ENCODE measurements at places on chromosomes 6 and 20.

GRCh38 chr6:10901770-10902169 lies 14.9 kb downstream of the SYCP2L start:
- no peak for DNase-seq

DNA sequence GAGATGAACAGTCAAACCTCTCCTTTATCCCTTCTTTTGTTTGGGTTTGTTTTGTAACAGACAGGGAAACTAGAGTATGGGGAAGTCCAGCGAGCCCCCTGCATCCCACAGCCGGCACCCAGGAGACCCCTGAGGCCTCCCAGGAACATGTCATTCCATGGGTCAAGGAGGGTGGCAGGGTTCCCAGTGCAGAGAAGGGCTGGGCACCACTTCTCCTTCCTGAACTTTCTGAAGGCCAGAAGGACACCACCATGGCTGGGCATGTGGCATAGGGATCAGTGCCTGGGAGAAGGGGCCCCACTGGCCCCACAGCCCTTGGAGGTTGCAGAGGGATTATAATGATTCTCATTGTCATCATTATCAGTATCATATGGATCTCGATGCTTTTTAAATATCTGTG lies 13.9 kb upstream of the CST7 start:
- DNase-seq, result no peak

- no peak for DNase-seq
These were observed 179.3 kb downstream of the CARMIL1 start for GRCh38 chr6:25458485-25458884.

DNA sequence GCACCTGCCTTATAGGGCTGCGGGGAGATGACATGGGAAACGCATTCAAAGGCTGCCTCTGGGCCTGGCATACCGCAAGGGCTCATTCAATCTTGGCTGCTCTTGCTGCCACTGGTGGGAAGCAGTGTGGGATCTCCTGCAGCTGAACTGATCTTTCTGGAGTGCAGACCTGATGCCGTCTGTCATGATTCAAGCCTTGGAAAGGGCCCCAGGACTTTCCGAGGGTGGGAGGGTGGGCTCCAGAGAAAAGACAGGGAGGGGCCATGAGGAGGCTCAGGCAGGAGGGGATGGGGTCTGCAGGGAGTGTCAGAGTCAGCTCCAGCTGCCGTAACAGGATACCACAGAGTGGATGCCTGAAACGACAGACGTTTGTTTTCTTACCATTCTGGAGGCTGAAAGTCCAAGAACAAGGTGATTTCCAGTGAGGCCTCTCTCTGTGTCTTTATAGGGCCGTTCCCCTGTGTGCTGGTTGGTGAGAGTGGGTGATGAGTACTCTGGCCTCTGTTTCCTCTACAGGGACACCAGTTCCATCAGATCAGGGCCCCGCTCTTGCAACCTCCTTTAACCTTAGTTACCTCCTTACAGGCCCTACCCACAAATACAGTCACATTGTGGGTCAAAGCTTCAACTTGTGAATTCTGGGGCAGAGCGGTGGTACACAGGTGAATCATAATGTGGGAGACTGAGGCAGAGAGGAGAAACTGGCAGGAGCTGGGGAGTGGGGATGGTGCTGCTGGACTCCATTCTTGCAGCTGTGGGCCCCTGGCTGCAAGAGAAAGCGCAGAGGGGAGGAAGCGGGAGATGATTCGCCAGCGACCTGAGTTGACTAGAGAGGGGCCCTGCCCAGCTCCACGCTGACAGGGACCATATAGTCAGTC lies 148.4 kb downstream of the SYCP2 start:
- DNase-seq, result no peak

GRCh38 chr6:53100561-53100960 lies 35.4 kb downstream of the FBXO9 start:
- no peak for DNase-seq
